ENCODE measurements at places on chromosomes 11 and 22. TPM values are rescaled to one million over a fixed set of nuclear protein-coding genes. Genes with fewer than 3 reads are reported as not detected.

The NAALADL1 gene
- 16.5 TPM for polyA plus RNA-seq

The CCDC88B gene
- polyA plus RNA-seq = 7.4 TPM

The CARD10 gene
- polyA plus RNA-seq = 17.0 TPM

The GP1BB gene
- 6.0 TPM for polyA plus RNA-seq

The ACR gene
- 0.27 TPM for polyA plus RNA-seq

The USP2 gene
- polyA plus RNA-seq = 5.5 TPM

The PIH1D2 gene
- polyA plus RNA-seq = 7.0 TPM

The OR8D4 gene
- 0.04 TPM for polyA plus RNA-seq

The CCDC73 gene
- 0.06 TPM for polyA plus RNA-seq

The SERHL2 gene
- polyA plus RNA-seq = 7.2 TPM

The KCNJ4 gene
- not detected for polyA plus RNA-seq

The MOV10L1 gene
- polyA plus RNA-seq = 3.8 TPM

The RPLP2 gene
- polyA plus RNA-seq = 1,026 TPM

The PLAAT4 gene
- polyA plus RNA-seq = 10.9 TPM

The PATE4 gene
- not detected for polyA plus RNA-seq

All from right lung (tissue), 10 donors.